Ascending aorta (tissue), 2 donors: ENCODE measurements at places on chromosomes 7 and 10. TPM values are rescaled to one million over a fixed set of nuclear protein-coding genes. Genes with fewer than 3 reads are reported as not detected.
A peak's percentile ranks its signal among the peaks of the same experiment; 100 is the strongest.

The CRPPA gene
- total RNA-seq, result not detected

DNA sequence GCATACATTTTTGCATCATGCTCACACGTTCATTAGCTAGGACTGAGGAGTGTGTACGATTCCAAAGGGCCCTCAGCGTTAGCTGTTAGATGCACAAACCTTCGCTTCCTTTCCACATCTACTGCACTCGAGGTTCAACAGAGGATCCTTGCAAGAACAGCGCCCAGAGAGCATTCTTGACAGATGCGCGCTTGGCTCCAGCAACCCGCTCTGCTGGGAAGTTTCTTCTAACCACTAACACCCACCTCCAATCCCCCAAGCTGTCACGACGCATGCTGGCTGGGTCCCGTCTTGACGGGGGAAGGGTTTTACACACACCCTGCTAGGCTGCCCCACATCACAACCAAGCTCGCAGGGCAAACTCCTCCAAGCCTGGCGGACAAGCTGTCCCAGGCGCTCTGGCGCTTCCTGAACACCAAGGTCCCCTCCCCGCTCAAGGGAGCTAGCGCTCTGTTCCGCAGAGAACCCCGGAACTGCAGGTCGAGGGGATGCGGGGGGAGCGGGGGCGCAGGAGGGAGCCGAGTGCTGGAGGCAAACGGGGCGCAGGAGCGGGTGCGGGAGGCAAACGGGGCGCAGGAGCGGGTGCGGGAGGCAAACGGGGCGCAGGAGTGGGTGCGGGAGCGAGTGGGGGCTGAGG, 653 bp upstream of the ADRB1 start:
- peak overlapping the region; percentile 48 for H3K4me3 ChIP-seq
- no peaks in the 10 kb centered on the region for H3K4me1 ChIP-seq
- no peaks in the 10 kb centered on the region for H3K36me3 ChIP-seq
- no peak overlapping the region for H3K27ac ChIP-seq

DNA sequence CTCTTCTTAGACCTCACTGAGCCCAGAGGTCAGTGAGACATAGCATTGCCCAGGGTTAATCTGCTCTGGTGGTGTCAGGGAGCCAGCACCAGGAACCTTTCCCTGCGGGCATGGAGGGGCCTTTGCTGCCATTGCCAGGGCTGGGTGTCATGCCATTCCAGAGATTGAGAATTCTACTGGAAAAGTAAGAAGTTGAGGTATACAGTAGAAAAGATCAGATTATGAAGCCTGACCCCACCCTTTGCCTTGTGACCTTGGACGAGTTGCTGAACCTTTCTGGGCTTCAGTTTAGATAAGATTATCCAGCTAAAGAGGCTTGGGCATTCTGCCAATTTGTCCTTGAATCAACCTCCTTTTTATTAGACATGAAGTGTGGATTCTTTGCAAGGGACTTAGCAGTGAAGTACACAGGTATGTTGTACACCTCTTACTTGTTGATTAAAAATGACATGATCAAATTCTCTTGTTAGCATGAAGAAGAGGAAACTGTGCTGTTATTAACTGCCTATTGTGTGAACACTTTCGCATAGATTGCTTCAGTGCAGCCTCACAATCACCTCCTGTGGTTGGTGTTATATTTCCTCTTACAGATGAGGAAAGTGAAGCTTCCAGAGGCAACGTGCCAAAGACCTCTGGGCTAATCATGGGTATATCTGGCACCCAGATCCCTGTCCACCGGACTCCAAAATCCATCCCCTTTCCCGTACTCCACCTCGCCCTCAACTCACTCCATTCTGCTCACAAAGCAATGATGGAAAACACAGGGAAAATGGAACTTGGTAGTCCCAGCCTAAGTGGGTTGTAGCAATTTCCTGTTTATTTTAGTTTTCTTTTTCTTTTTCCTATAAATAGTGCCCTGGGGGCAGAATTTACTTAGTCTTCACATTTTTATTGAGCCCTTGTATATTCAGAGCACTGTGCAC, 151.3 kb downstream of the CAMK1D start:
- H3K4me3 ChIP-seq, result no peak overlapping the region
- H3K36me3 ChIP-seq, result no peaks in the 10 kb centered on the region
- H3K27ac ChIP-seq, result no peak overlapping the region
- H3K27me3 ChIP-seq, result no peaks in the 10 kb centered on the region
- peaks cover 5% of the 10 kb centered on the region for H3K4me1 ChIP-seq

DNA sequence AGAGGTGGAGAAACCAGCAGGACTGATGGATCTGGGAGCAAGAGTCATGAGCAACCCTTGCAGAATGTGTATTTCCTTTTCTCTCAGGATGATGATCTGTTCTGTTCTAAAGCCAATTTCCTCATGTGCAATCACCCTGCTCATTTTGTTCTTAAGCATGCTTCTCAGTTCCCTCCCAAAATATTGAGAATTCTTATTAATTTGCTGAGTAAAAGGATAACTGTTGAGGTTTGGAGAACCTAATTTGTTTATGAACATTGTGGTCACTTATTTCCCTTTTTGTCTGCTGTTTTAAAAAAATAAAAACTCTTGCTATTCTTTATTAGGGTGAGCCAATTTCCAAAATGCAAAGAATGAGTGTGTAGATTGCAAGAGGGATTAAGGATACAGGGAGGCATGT, 106.8 kb downstream of the APBB1IP start:
- H3K27me3 ChIP-seq, result no peaks in the 10 kb centered on the region
- DNase-seq, result no peak
- no peak overlapping the region for H3K4me3 ChIP-seq
- H3K36me3 ChIP-seq, result no peaks in the 10 kb centered on the region
- no peak overlapping the region for H3K27ac ChIP-seq

DNA sequence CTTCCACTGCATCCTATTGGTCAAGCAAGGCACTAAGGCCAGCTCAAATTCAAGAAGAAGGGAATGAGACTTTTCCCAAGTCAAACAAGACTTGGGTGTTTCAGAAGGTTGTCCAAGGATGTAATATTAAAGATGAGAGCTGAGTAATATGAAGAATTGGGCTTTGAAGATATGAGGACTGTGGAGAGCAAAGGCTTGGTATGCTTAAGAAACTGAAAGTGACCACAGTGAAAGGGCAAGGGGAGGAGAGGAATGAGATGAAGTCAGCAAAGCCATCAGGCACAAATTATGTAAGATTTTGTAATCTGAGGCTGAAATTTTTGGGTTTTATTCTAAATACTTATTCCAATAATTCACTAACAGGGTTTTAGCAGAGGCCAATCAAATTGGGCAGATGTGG, 38.6 kb upstream of the NPY start:
- H3K27me3 ChIP-seq, result no peaks in the 10 kb centered on the region
- DNase-seq, result no peak
- no peak overlapping the region for H3K27ac ChIP-seq
- no peaks in the 10 kb centered on the region for H3K4me1 ChIP-seq
- H3K4me3 ChIP-seq, result no peak overlapping the region

The ZDHHC16 gene
- 30.4 TPM for total RNA-seq

DNA sequence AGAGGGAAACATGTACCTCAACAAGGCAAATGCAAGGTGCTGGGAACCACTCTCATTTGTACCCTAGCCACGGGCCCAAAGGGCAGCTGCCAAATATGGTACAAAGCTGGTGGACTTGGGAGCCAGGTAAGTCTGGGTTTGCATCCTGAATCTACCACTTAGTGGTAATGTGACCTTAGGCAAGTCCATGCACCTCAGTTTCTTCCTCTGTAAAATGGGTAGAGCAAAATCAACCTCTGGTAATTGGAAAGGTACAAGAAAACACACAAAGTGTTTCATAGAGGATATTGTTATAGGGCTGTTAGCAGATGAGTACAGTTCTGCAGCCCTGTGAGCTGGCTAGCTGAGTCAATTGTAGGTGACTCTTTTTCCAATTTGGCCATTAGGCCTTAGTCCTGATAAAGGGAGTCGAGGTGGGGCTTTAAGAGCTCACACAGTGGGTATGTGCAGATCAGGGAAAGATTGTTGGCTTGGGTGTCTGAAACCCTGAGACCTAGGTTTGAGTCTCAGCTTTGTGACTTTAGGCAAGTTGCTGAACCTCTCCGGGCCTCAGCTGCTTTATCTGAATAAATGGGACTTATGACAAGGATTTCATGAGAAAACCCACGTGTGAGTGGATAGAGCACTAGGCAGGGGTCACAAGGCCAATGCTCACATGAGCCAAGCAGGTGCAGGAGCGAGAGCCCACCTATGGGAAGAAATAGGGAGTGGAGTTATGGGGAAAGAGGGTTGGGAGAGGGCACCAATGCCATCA, 121.3 kb upstream of the GDF10 start:
- no peaks in the 10 kb centered on the region for H3K4me1 ChIP-seq
- H3K4me3 ChIP-seq, result no peak overlapping the region
- no peaks in the 10 kb centered on the region for H3K27me3 ChIP-seq
- no peaks in the 10 kb centered on the region for H3K36me3 ChIP-seq
- DNase-seq, result no peak
- H3K27ac ChIP-seq, result no peak overlapping the region

- no peaks in the 10 kb centered on the region for H3K27me3 ChIP-seq
- H3K4me1 ChIP-seq, result peaks cover 9% of the 10 kb centered on the region
- no peaks in the 10 kb centered on the region for H3K36me3 ChIP-seq
- H3K4me3 ChIP-seq, result no peak overlapping the region
Observed at GRCh38 chr10:59702347-59702746, 7.3 kb downstream of the SLC16A9 start.

The AKR1D1 gene
- total RNA-seq, result not detected

DNA sequence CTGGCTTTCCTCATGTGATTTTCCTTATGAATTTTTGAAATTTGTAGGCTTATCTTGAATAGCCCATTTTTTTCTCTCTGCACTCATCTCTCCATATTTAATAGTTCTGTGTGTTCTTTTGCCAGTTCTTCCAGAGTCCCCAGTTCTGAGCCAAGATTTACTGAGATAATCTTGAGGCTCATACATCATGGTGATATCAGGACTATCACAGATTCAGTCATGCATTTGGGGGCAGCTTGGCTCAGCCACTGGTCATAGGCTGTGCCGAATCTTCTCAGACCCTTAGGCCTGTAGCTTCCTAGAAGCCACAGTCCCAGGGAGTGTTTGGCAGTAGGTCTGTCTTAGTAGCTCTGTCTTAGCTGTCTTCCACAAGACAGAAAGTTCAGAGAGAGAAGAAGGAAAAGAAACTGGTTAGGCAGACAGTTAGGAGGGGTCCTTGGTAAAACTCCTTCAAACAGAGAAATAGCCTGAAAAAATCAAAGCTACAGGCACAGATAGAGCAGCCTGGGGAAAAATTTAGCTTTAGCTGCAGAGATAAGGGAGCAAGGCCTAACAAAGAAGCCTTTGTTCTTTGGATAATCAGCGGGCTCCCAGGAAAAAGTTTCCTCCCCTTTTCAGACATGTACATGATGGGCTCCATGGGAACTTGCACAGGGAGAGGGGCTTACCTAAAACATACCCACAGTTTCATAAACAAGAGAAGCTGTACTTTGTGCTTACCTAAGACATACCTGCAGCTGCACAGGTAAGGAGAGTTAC, 29.1 kb downstream of the FAS start:
- H3K4me1 ChIP-seq, result no peaks in the 10 kb centered on the region
- peaks cover 52% of the 10 kb centered on the region for H3K36me3 ChIP-seq
- H3K27me3 ChIP-seq, result no peaks in the 10 kb centered on the region
- no peak for DNase-seq
- no peak overlapping the region for H3K27ac ChIP-seq

DNA sequence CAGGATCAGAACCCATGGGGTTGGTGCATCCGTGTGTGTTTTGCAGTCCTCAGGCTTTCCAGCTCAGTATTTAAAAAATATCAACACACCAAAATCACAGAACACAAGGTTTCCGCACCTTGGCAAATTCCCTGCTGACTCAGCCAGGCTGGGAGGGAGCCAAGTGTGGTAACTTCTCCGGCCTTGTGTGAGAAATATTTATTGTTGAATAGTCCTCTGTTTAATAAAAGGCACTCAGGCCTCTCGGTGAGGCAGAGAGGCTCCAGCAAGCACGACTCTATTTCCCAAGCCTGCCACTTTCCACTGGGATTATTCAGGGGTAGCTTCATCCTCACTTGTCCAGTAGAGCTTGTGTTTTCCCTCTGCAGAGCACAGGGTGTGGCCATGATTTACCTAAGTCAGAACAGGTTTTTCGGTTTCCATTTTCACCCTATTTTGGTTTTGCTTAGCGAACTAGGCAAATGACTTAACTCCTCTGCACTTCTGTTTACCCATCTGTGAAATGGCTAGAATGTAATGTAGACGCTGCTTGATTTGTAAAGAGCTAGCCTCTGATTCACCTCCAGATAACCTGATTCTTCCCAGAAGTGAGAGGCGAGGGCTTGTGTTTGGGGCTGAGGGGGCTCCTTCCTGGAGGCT, 13.0 kb upstream of the CHST15 start:
- DNase-seq, result no peak
- H3K27ac ChIP-seq, result peak overlapping the region; percentile 58
- H3K4me3 ChIP-seq, result no peak overlapping the region
- H3K36me3 ChIP-seq, result no peaks in the 10 kb centered on the region

DNA sequence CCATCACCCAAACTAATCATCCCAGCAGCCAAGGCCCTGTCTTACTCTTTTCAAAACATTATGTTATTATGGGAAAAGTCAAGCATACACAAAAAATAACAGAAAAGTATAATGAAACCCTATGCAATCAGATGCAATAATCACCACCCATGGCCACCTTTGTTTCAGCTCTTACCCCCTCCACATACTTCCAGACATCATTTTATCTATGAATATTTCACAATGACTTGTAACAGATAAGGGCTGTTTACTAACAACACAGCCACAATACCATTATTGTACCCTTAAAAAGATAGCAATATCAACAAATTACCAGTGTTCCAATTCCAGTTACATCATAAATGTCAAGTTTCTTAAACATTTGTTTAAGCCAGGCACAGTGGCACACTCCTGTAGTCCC, 35.2 kb downstream of the AIFM2 start:
- no peak for DNase-seq
- no peak overlapping the region for H3K27ac ChIP-seq
- no peaks in the 10 kb centered on the region for H3K36me3 ChIP-seq
- H3K4me3 ChIP-seq, result no peak overlapping the region
